ENCODE measurements at places on chromosomes 11 and 22.

GRCh38 chr11:64611176-64611575 is 20.2 kb downstream of the SLC22A12 start:
- DNase-seq: no peak

GRCh38 chr11:133950874-133951326 is 5.9 kb downstream of the IGSF9B start:
- DNase-seq: no peak

DNA sequence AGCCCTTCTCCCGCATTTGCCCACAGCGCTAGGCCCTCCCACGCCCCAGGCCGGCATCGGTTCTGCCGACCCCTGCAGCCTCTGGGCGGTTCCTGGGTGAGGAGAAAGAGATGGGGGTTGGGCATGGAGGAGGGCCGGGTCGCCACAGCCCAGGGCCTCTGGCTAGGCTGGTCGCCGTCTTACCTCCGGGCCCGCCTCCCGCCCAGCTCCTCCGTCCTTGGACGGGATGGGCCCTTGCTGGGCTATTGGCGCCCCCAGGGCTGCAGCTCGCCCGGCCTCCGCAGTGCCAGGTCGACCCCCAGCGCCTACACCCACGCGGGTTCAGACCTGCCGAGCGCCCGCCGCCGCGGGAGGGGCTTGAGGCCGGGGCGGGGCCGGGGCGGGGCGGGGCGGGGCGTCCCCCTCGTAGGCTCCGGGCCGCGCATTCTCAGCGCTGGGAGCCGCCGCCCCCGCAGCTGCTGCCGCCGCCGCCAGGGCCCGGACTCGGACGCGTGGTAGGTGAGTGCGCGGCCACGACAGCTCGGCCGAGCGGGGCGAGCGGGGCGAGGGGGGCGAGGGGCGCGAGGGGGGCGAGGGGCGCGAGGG is at the start of gene CD151:
Gene CD151, plus strand, starts transcription at position 424 of the 585 bp plus-strand sequence. CDS start 3,118 bp downstream, outside the sequence.
- peak; percentile 77 for DNase-seq

DNA sequence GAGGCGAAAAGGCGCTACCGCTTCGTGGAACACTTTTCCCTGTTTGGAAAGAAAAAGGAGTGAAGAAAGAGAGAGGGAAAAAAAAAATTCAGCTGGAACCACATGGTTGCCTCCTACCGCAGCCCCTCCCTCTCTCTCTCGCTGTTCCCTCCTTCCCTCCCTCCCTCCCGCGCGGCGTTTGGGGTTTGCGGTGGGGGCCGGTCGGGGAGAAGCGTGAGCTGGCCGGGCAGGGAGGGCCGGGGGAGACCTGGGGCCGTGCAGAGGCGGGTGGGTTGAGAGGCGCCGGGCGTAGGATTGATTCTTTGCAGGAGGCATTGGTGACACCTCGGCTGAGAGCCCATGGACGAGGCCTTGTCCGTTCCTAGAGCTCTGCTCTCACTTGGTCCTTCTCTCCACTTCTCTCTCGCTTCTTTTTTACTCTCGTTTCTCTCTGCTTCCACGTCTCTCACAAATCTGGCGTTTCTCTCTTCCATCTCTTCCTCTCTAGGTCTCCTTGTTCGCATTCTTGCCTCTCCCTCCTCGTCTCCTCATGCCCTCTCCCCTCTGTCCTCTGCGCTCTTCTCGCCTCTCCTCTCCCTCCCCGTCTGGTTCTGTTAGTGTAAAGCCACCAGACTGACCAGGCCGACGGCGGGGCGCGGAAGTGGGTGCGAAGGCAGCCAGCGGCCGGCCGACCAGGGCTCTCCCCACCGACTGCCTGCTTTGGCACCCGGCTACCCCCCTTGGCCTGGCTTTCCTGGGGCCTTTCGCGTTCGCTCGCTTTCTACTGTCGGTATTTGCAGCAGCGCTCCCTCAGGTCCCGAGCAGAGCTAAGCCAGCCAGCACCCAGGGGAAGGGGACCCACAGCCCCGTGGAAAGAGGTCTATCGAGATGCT is at the start of gene CLMP:
Gene CLMP, minus strand, starts transcription at position 61 of the 872 bp plus-strand sequence. CDS start 308 bp downstream, outside the sequence.
- peak; percentile 31 for DNase-seq

DNA sequence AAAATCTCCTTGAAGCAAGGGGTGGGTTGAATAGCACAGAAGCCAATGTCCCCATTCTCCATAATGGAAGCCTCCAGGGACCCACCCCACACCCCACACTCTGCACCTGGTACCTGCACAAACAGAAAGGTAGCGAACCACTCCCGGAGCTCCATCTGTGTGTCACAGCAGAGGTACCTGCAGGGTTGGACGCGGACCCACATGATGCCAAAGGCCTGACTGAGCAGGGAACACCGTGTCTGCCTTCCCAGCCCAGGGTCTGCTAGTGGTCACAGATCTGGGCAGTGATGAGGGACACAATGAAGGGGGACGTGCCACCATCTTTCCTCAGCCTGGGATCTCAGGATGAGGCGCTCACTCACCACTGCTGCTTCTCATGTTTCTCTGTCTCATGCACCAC is 13.1 kb upstream of the PDE2A start:
- no peak for DNase-seq

- DNase-seq: no peak
These were observed 42.6 kb downstream of the TST start for GRCh38 chr22:36976606-36977005.

- DNase-seq: no peak
These were observed 36.6 kb downstream of the SC5D start for GRCh38 chr11:121328967-121329679.

DNA sequence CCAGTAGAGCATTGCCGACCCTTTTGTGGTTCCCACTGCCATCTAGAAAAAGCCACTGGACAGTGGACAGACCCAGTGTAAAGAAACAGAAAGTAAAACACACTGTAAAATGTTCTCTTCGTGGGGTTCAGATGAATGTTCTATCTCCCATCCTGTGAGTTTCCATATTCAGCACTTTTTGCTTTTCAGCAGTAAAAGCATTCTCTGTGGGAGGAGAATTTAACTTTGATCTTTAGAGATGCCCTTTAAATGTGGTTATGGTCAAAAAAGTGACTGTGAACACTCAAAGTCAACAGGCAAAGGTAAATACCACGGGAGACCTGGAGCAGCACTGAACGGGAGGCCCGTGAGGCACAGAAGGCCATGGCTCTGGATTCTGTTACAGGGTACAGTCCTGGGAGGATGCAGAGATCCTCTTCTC is 53.9 kb downstream of the FLI1 start:
- no peak for DNase-seq

DNA sequence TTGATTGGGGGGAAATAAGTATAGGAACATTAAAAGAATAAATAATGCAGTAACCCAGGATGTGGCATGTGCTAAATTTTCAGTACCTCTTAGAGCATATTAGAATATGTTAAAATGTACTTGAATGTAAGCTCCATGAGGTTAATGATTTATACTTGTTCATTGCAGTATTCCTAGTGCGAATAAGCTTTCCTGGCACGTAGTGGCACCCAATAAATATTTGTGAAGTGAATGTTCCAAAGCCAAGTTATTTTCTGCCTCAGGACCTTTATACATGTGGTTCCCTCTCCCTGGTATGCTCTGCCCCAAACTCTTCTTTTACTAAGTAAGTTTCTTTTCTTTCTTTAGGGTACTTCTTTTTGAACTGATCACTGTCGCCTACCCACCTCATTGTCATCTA is 118.8 kb downstream of the DBX1 start:
- no peak for DNase-seq

DNA sequence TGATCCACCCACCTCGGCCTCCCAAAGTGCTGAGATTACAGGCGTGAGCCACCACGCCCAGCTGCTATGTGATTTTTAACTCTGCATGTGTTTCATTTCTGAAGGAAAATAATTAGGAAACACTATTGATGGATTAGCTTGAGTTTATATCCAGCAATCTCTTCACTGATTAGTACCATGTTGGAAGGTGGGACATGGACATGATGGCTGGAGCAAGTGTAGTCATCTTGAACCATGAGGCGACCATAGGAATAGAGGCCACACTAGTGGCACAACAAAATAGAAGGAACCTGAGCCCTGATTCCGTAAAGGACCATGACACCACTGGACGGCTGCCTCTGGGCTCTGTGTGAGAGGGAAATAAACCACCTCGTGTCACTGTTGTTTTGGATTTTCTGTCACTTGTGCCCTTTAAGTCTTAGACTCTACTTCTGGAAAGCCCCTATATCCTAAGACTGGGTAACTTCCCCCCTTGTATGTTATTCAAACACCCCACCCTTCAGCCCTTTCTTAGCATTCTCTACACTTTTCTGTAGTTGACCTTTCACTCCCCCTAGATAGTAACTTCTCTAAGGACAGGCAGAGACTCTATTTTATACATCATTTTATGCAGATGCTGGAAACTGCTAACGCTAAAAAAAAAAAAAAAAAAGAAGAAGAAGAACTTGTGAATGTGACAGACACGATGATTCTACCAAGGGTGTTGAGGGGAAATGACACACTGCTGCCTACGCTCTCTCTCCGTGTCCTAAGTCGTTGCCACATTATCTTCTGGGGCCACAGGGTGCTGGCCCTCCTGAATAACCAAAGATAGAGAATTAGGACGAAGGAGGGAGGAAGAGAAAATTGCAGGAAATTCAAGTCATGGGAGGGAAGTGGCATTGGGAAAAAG is 2.7 kb upstream of the VPS37C start:
- no peak for DNase-seq

DNA sequence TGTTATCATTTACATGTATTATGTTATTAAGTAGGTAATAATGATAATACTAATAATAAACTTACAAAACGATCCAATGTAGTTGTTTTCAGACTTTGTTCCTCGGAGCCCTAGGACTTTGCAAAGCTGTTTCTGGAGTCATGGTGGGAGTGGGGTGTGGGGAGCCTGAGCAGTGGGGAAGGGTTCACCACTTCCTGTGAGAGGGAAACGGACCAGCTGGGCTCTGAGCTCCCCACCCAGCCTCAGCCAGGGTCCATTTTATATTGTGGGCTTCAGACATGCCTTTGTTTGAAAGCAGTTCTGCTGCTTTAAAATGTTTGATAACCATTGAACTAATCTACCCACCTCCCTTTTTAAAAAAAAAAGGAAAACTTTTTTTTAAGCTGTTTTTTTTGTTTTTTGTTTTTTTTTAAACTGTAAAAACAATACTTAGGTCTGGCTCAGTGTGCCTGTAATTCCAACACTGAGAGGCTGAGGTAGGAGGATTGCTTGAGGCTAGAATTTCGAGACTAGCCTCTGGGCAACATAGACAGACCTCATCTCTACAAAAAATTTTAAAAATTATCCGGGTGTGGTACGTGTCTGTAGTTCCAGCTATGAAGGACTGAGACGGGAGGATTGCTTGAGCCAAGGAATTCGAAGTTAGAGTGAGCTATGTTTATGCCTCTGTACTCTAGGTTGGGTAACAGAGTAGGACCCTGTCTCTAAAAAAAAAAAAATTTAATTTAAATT is 7.0 kb downstream of the SERPING1 start:
- DNase-seq: no peak

DNA sequence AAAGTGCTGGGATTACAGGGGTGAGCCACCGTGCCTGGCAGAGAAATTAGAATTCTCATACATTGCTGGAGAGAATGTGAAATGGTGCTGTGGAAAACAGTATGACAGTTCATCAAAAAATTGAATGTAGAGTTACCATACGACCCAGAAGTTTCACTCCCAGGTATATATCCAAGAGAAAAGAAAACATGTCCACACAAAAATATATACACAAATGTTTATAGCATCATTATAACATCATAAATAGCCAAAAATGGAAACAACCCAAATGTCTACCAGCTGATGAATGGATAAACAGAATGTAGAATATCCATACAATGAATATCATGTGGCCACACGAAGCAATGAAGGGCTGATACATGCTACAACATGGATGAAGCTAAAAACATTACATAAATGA is 34.6 kb downstream of the MED15 start:
- DNase-seq: no peak

DNA sequence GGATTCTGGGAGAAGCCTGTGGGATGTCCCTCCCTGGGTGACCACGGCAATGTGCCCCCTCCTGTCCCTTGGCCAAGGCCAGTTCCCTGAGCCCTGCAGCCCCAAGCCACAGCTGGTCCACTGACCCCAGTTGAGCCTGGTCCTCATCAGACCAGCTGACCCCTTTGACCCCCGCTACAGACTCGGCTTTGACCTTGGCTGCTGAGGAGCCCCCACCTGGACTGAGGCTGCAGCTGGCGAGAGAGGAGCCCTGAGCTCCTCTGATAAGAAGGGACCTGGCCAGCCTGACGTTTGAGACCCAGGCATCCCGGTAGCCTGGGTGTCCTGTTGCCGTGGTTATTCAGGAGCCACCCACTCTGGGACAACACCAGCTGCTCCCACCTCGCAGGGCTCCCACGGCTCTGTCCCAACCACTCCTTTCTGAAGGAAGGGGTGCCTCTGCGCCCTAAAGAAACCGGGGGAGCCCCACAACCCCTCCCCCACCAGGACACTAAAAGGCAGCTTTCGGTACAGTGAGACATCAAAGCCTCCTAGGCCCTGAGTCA is 3.0 kb downstream of the ASCL2 start:
- no peak for DNase-seq

DNA sequence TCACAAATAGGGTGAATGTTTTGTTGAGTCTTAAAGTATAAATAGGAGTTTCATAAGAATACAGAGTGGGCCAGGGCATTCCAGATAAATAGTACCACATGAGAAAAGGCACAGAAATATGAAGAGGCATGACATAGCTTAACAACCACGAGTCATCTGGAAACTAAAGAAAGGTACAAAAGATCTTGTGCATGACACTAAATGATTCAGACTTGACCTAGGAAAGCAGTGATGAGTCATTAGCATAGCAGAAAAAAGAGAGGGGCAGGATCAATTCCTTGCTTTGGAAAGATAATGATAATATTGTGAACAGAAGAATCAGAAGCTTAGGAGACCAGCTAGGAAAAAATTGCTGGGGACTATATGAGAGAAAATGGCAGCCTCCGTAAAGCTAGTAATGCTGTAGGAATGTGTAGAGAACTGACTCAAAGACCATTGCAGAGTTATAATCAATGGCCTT is 47.6 kb upstream of the FIBIN start:
- no peak for DNase-seq

DNA sequence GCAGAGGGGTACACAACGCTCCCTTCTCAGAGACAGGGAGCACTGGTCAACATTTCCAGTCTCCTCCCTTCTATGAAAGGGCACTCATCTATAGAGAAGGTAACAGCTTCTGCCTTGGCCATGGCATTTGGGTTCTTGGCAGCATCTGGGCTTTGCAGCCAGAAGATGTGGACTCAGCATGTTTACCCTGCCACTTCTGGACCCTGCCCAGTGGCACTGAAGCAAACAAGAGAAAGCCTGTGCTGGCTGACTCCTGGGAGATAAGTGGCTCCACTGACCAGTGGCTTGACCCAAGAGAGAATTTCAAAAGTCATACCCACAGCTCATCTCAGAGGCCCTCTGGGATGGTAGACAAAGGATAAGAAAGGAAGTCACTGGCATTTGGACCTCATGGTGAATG is 8.0 kb downstream of the CSNK2A3 start:
- DNase-seq: no peak

GRCh38 chr11:5238486-5238885 is 4.2 kb upstream of the HBD start:
- DNase-seq: no peak

- DNase-seq: no peak
These were observed 215.3 kb downstream of the KCNA4 start for GRCh38 chr11:29801561-29801960.

Measured in HAP-1 (cell line).